ENCODE measurements at places on chromosomes 11 and 22. TPM values are rescaled to one million over a fixed set of nuclear protein-coding genes. Genes with fewer than 3 reads are reported as not detected.

Gene OR56B4
- not detected for total RNA-seq

DNA sequence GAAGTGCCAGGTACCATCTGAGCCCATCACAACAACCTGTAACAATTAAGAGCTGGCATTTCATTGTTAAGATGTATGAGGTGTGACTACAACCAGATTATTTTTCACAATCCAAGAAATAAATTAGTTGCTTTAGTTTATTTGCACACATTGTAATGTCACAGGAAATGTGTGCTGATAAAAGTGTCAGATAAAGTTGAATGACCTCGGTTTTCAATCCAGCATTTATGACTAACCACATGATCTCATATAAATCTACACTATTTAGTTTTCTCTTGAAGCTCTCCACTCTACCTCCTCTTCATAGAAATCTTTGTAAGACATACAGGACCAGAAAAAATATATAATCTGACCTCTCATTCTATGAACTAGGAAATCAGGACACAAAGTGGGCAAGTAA is 166.2 kb downstream of the PGR start:
- no peaks in the 10 kb centered on the region for H3K27me3 ChIP-seq
- H3K36me3 ChIP-seq = no peaks in the 10 kb centered on the region
- no peaks in the 10 kb centered on the region for H3K4me1 ChIP-seq
- no peak overlapping the region for H3K27ac ChIP-seq

Gene MYRF
- total RNA-seq = not detected

DNA sequence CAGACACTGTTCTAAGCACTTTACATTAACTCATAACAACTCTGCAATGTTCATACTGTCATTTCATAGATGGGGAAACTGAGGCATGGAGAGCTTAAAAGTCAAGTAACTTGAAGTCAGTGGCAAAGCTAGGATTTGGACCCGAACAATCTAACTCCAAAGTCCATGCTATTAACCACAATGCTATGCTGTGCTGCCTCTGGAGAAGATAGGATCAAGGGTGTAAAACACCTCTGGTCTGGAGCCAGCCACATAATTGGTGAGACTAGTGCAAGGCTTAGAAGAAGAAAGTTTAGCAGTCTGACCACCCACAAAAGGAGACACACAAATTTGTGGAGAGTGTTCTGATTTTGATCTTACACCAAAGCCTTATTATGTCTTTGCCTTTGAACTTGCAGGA is 43.7 kb downstream of the ARFGAP2 start:
- peaks cover 6% of the 10 kb centered on the region for H3K4me1 ChIP-seq
- H3K27me3 ChIP-seq = no peaks in the 10 kb centered on the region
- no peaks in the 10 kb centered on the region for H3K36me3 ChIP-seq
- H3K27ac ChIP-seq = no peak overlapping the region

DNA sequence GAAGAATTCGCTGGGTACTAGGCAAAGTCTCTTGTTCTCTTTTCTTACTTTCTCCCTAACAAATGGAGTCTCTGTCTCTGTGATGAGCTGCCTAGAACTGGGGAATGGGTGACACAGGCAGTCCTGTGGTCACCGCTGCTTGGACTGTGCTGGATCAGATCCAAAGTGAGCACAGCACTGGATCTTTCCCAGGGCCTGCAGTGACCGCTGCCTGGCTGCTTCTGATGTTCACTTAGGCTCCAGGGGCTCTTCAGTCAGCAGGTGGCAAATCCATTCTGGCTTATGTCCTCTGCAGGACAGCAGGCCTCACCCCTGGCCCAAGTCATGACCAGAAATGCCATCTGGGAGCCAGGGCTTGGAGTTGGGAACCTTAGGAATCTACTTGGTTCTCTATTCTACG is 61.5 kb downstream of the EXT2 start:
- no peaks in the 10 kb centered on the region for H3K36me3 ChIP-seq
- no peak overlapping the region for H3K4me3 ChIP-seq
- H3K27ac ChIP-seq = no peak overlapping the region
- no peaks in the 10 kb centered on the region for H3K4me1 ChIP-seq
- H3K27me3 ChIP-seq = no peaks in the 10 kb centered on the region
- no peak for DNase-seq

Gene GLYATL1
- total RNA-seq = not detected

Gene CNTN5
- not detected for total RNA-seq

Gene CNIH2
- total RNA-seq = 1.4 TPM

GRCh38 chr11:46353698-46354097 is 6.4 kb downstream of the DGKZ start:
- no peak overlapping the region for H3K4me3 ChIP-seq
- H3K27ac ChIP-seq = no peak overlapping the region
- peaks cover 15% of the 10 kb centered on the region for H3K4me1 ChIP-seq
- no peaks in the 10 kb centered on the region for H3K36me3 ChIP-seq

DNA sequence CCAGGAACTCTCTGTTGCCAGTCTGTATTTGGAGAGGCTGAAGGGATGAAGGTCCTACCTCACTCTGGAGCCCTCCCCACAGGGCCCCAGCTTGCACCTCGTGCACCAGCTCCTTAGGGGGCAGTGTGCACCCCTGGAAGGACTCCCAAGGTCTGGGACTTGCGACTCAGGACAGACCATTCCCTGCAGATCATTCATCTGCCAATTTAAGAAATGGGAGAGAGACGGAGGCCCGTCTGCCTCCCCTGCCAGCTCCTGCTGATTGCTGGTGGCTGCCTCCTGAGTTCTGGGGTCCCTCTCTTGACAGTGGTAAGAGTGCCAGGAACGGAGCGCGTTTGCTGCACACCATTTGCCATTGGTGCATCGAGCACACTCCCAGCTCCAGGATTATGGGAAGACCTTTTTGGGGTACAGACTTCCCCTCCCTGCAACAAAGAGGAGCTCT is 27.4 kb upstream of the MALAT1 start:
- peaks cover 29% of the 10 kb centered on the region for H3K4me1 ChIP-seq
- H3K4me3 ChIP-seq = peak overlapping the region; percentile 31
- H3K27ac ChIP-seq = peak overlapping the region; percentile 99
- H3K36me3 ChIP-seq = no peaks in the 10 kb centered on the region
- DNase-seq = peak; percentile 85

Gene IL18
- 62.9 TPM for total RNA-seq

Gene SAA4
- total RNA-seq = not detected

GRCh38 chr11:133118563-133119268 is 413.6 kb downstream of the OPCML start:
- no peaks in the 10 kb centered on the region for H3K36me3 ChIP-seq
- H3K4me1 ChIP-seq = no peaks in the 10 kb centered on the region
- DNase-seq = no peak
- no peak overlapping the region for H3K4me3 ChIP-seq
- no peaks in the 10 kb centered on the region for H3K27me3 ChIP-seq

DNA sequence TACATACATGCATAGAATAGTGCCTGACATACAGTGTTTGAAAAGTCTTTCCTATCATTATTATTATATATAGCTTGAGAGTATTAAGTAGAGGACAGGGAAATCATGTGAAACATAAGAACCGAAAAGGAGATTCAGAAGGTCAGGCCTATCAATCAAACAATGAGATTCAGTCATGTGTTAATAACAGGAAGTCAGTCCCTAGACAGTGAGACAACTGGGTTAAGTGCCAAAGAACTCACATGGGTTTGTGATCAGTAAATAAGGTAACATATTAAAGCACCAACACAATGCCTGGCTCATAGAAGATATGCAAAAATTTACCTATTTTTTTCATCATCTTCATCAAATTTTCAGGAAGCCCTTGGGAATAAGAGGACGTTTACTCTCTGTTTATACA is 174.3 kb upstream of the FAT3 start:
- no peaks in the 10 kb centered on the region for H3K4me1 ChIP-seq
- no peak overlapping the region for H3K4me3 ChIP-seq
- DNase-seq = no peak
- no peaks in the 10 kb centered on the region for H3K36me3 ChIP-seq

GRCh38 chr11:130544266-130544665 is 95.8 kb downstream of the ADAMTS15 start:
- H3K4me1 ChIP-seq = peaks cover 15% of the 10 kb centered on the region
- no peak overlapping the region for H3K27ac ChIP-seq
- H3K4me3 ChIP-seq = no peak overlapping the region
- no peak for DNase-seq
- no peaks in the 10 kb centered on the region for H3K36me3 ChIP-seq

DNA sequence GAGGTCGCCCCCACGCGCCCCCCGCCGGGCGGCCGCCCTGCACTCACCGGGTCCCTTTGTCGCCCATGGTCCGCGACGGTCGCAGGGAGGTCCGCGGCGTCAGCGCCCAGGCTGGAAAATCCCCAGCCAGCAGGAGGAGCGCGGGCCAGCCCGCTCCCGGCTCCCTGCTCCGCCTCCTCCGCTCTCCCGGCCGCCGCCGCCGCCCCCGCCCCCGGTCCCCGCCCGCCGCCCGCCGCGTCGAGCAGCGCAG is at the start of gene ARRB1:
ARRB1 (minus strand) TSS at position 121 of the 250 bp plus-strand sequence; CDS start at position 67, 54 bp downstream.
- no peak for DNase-seq
- H3K27me3 ChIP-seq = no peaks in the 10 kb centered on the region
- H3K36me3 ChIP-seq = no peaks in the 10 kb centered on the region
- peak within 1 kb of the TSS; percentile 80 for H3K4me3 ChIP-seq
- H3K27ac ChIP-seq = no peak within 1 kb of the TSS
- peaks cover 17% of the 10 kb centered on the region for H3K4me1 ChIP-seq

- H3K4me3 ChIP-seq = no peak overlapping the region
- H3K36me3 ChIP-seq = peaks cover 9% of the 10 kb centered on the region
- H3K27me3 ChIP-seq = no peaks in the 10 kb centered on the region
Observed at GRCh38 chr11:116890193-116890592, 52.8 kb upstream of the APOA1 start.

DNA sequence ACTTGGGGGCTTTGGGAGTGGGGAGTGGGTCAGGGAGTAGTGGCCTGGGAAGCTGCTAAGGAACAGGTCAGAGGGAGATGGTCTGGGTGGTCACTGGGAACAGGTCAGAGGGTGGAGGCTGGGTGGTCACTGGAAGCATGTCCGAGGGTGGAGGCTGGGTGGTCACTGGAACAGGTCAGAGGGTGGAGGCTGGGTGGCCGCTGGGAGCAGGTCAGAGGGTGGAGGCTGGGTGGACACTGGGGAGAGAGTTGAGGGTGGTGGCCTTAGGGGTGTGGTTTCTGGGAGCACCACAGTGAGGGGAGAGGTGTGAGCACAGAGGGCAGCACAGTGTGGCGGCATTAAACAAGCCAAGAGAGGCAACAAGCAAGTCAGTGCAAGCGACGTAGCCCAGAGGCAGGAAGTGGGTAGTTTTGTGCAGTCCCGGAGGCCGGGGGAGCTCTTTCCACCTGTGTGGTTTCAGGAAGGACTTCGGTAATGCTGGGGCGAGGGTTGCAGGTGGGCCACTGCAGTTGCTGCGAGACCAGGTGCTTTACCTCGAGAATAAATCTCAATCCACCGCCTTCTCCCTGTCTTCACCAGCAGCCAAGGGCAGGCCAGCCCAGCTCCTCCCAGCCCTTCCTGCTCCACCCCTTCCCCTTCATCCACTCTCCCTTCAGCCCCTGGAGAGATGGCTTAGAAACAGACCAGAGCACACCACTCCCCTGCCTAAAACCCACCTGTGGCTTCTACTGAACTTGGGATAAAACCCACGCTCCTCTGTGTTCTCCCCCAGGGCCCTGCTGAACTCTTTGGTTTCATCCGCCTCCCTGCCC is 3.2 kb upstream of the CACNA1I start:
- no peak overlapping the region for H3K27ac ChIP-seq
- H3K27me3 ChIP-seq = no peaks in the 10 kb centered on the region
- no peak for DNase-seq
- H3K4me3 ChIP-seq = no peak overlapping the region
- no peaks in the 10 kb centered on the region for H3K36me3 ChIP-seq

GRCh38 chr11:16030664-16031063 is 325.7 kb downstream of the SOX6 start:
- H3K4me3 ChIP-seq = no peak overlapping the region
- H3K36me3 ChIP-seq = no peaks in the 10 kb centered on the region
- H3K27me3 ChIP-seq = peaks cover 7% of the 10 kb centered on the region

DNA sequence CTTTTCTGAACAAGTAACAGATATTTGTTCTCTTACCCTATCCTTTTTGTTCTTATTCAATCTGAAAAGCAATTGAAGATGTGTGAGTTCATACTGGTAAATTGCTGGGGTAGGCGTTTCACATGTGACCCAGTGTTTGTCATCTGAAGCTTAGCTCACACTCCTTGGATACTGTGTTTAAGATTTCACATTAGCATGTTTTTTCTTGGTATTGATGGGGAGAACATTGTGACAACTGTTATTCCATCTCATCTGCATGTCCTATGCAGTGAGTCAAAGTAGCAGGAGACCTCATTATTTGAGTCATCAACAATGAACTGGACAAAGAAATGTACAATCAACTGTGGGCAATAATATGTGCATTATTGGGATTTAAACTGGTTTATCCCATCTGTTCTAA is 691.6 kb upstream of the ANO5 start:
- DNase-seq = no peak
- H3K4me1 ChIP-seq = no peaks in the 10 kb centered on the region
- H3K27ac ChIP-seq = no peak overlapping the region
- H3K36me3 ChIP-seq = no peaks in the 10 kb centered on the region
- H3K4me3 ChIP-seq = no peak overlapping the region

DNA sequence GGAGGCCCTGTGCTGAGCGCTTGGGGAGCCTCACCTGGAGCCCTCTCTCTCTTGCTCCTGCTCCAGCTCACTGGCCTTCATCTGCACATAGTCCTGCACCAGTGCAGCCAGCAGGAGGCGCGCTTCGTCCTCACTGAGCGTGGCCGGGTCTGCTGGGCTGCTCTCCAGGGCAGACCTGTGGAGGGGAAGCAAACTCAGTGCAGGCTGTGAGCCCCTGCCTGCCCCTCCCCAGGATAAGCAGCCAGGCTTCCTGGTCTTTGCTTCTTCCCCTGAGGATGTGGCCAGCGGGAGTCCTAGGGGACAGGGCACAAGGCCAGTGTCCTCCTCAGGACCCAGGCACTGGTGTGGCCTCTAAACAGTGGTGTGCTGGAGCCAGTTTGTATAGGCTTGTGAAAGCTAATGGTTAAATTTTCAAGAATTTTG is 2.2 kb downstream of the CALCA start:
- no peak overlapping the region for H3K4me3 ChIP-seq
- H3K4me1 ChIP-seq = no peaks in the 10 kb centered on the region
- no peak overlapping the region for H3K27ac ChIP-seq

Gene OR52N4
- not detected for total RNA-seq

- no peaks in the 10 kb centered on the region for H3K36me3 ChIP-seq
- H3K27me3 ChIP-seq = no peaks in the 10 kb centered on the region
- H3K4me1 ChIP-seq = no peaks in the 10 kb centered on the region
- no peak overlapping the region for H3K27ac ChIP-seq
Observed at GRCh38 chr11:133384731-133385130, 147.6 kb downstream of the OPCML start.

- peak; percentile 77 for DNase-seq
- peaks cover 90% of the 10 kb centered on the region for H3K27me3 ChIP-seq
- H3K4me1 ChIP-seq = peaks cover 7% of the 10 kb centered on the region
- H3K27ac ChIP-seq = no peak overlapping the region
- H3K36me3 ChIP-seq = no peaks in the 10 kb centered on the region
Observed at GRCh38 chr11:20158597-20159257, 1.5 kb downstream of the DBX1 start.

Gene PGR
- not detected for total RNA-seq

Gene SAA2
- total RNA-seq = not detected

- no peak overlapping the region for H3K4me3 ChIP-seq
- H3K27me3 ChIP-seq = no peaks in the 10 kb centered on the region
- H3K36me3 ChIP-seq = no peaks in the 10 kb centered on the region
- DNase-seq = no peak
- H3K4me1 ChIP-seq = no peaks in the 10 kb centered on the region
Observed at GRCh38 chr11:14399087-14399486, 40.1 kb upstream of the RRAS2 start.

Gene SCGB1D2
- not detected for total RNA-seq

- H3K4me3 ChIP-seq = no peak overlapping the region
- no peaks in the 10 kb centered on the region for H3K36me3 ChIP-seq
- H3K27me3 ChIP-seq = peaks cover 29% of the 10 kb centered on the region
Observed at GRCh38 chr11:75238595-75239440, 1.8 kb upstream of the TPBGL start.

Gene SOX10
- not detected for total RNA-seq

Gene IL17REL
- not detected for total RNA-seq

All from GM23248 (cell line).